ENCODE measurements at places on chromosomes 1 and 21.

GRCh38 chr1:44808063-44808937 lies at the start of gene BTBD19:
BTBD19 (plus strand) TSS chr1:44808523; CDS start chr1:44808821, 298 bp downstream.
- peak; percentile 43 for DNase-seq

DNA sequence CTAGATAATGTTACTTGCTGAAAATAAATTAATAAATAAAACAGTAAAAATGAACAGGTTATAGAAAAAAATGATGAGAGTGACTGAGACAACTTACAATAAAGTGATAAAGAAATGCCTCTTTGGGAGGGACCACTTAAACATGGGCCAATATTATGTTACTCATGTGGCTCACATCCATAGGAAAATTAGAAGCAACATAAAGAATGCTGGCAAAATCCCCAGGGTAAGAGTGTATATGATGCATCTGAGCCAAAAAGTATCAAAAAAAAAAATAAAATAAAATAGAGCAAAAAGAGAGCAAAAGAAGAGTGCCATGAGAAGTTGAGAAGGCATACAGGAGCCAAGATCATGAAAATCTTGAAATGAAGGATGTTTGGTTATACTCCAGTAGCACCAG lies 818.0 kb downstream of the LTN1 start:
- DNase-seq = no peak

GRCh38 chr1:155646307-155646706 lies 36.3 kb downstream of the MSTO1 start:
- DNase-seq = no peak

- DNase-seq = peak; percentile 74
Measured at GRCh38 chr1:202952818-202953217, 5.3 kb downstream of the ADIPOR1 start.

DNA sequence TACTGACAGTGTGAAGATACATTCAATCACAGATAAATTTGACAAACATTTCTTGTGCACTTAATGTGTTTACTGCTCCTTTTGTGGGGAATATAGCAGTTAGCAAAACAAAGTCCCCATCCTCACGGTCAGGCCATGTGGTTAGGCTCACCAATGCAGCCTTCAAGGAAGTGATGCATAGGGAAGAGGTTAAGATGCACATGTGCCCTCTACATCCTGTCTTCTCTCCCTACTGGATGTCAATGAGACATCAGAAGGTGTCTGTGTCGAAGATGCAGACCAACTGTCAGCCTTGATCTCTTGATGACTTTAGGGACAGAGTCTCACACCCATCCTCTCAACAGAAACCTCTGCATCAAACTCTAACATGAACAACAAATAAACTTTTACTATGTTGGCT lies 78.7 kb downstream of the FH start:
- DNase-seq = no peak

DNA sequence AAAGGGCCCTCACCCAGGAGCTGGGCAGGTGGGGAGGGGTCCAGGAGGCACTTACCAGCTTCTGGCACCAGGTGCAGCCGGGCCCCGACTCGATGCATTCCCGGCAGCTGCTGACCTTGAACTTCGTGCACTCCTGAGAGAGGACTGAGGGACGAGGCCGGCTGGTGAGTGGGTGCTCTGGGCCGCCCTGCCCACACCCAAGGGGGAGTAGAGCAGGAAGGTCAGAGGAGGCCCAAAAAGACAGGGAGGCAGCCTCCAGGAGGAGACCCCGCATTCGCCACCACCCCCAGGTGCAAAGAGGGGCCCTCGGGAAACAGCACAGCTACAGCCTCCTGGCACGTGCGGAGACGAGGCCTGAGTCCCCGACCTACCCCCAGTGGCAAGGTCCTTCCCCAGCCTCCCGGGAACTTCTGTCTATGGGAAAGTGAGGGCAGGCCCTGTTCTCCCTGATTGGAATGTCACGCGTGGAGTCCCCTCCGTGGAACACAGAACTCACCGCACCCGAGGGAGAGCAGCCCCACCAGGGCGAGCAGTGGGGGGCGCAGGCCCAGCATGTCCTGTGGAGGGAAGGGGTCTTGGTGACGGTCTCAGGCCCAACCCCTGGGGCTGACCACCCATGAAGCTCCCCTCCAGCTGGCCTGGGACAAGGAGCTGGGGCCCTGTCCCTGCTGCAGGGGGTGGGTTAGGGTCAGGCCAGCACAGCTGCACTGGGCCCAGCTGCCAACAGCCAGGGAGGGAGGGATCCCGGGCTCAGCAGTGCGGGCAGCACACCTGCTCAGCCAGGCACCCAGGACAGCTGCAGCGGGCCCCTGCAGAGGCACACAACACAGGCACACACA lies 10.3 kb downstream of the ITGB2 start:
- no peak for DNase-seq

- no peak for DNase-seq
Measured at GRCh38 chr1:208235982-208236761, 8.0 kb downstream of the PLXNA2 start.

DNA sequence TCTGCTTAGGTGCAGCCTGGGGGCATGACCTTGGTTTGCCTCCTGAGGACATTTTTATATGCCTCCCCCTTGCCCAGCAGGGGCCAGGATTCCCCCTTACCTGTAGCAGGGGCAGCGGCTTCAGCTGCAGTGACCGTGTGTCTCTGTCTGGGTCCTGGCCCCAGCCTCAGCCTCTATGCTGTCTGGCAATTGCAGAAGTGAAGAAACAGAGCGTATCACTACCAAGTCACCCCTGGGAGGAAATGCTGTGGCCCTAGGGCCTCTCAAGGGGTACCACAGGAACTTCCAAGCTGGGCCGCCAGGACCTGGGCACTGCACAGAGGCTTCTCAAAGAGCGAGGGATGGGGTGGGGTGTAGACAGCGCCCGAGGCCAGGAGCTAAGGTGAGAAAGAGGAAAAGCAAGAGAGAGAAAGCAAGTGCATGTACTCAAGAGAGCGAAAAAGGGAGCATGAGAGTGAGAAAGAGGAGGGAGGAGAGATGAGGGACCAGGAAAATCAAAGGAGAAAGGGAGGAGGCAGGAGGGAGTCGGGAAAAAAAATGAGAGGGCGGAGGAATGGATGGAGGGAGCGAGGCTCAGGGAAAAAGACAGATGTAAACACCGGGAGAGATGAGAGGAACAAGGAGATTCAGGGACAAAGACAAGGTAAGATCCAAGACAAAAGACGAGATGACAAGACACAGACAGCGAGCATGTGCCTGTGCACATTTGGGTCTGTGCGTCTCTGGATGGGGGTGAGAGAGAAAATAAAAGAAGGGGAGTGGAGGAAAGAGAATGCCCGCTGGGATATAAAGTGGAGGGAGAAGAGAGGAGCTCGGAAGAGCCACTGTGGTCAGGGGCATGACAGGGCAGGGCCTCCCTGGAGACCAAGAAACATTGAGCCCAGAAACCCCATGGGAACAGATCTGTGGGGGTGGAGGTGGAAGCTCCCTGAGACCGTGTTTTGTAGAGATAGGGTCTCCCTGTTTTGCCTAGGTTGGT lies at the start of gene PTAFR:
TSS of gene PTAFR (minus strand) at position 199 of the 979 bp plus-strand sequence. CDS start 25,669 bp downstream, outside the sequence.
- no peak for DNase-seq

All from OCI-M1 (cell line).